CD4-positive, alpha-beta memory T cell (primary cell): ENCODE measurements at places on chromosomes 2 and 18.

DNA sequence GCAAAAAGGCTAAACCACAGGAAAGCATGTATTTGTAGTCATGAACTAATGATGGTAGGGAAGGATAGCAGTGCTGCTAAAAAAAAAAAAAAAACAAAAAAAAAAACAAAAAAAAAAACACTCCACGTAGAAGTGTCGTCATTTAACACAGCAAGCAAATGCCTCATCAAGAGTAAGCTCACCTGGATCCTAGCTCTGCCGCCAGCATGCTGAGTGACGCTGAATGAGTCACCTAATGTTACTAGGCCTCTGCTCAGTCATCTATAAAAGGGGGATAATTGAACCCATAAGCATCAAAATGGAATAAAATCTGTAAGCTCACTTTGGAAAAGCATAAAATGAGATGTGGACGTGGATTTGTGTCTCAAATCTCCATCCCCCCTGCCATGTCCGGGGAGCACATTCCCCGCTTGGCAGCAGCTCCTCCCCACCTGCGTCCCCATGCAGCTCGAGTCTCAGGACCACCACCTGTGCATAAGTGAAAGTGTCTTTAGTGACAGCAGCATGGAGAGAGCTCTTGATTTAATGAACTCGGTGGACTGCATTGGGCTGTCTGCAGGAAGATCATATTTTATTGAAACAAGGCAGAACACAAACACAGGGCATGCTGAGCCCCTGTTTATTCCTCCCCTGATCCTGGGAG lies 427.5 kb downstream of the LRATD1 start:
- peaks cover 3% of the 10 kb centered on the region for H3K27me3 ChIP-seq
- no peak overlapping the region for H3K4me3 ChIP-seq
- no peaks in the 10 kb centered on the region for H3K4me1 ChIP-seq
- DNase-seq = no peak
- H3K27ac ChIP-seq = no peak overlapping the region

DNA sequence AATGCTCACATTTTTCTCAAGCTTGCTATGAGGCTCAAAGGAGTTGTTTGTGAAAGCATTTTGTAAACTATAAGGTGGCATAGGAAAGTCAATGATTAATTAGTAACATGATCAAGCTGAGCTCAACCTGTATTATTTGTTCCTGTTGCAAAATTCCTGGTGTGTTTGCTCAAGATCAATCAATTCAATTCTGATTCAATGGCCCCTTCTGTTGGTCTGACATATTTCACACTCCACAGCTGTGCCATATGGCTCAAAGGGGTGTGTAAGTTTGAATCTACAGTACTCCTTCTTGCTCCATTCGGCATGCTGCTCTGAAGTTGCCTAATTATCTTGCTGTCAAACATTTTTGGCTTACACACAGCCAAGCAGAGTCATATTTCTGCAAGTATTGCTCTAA lies 341.6 kb upstream of the LRP1B start:
- DNase-seq = no peak
- H3K27ac ChIP-seq = no peak overlapping the region
- no peak overlapping the region for H3K4me3 ChIP-seq
- H3K27me3 ChIP-seq = no peaks in the 10 kb centered on the region
- no peaks in the 10 kb centered on the region for H3K4me1 ChIP-seq

DNA sequence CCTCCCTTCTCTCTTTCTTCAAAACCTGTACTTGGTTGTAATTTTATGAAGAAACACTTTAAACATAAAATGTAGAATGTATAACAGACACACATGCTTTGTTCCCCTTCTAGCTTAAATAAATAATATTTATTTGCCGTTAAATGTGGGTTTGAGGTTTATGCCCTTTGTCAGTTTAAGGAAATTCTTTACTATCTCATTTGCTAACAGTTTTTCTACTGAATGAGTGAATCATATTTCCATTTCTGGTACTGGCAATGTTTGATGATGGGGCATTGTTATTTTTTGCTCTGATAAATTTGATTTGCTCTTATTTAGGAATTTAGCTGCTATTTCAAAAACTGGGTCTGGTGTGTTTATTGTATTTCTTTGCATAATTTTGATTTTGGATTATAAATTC lies 555.6 kb downstream of the CCDC85A start:
- H3K4me3 ChIP-seq = no peak overlapping the region
- no peak for DNase-seq
- H3K27ac ChIP-seq = no peak overlapping the region
- H3K27me3 ChIP-seq = no peaks in the 10 kb centered on the region

- no peak for DNase-seq
- no peaks in the 10 kb centered on the region for H3K4me1 ChIP-seq
- no peak overlapping the region for H3K27ac ChIP-seq
- H3K27me3 ChIP-seq = no peaks in the 10 kb centered on the region
- no peaks in the 10 kb centered on the region for H3K36me3 ChIP-seq
Measured at GRCh38 chr18:56067969-56068671, 480.1 kb upstream of the TCF4 start.

GRCh38 chr2:1173528-1173927 lies 222.9 kb downstream of the SNTG2 start:
- H3K27me3 ChIP-seq = no peaks in the 10 kb centered on the region
- H3K4me1 ChIP-seq = no peaks in the 10 kb centered on the region
- no peaks in the 10 kb centered on the region for H3K36me3 ChIP-seq
- H3K4me3 ChIP-seq = no peak overlapping the region

GRCh38 chr2:233142355-233142897 lies 82.3 kb downstream of the INPP5D start:
- no peak overlapping the region for H3K4me3 ChIP-seq
- H3K27me3 ChIP-seq = no peaks in the 10 kb centered on the region
- peak; percentile 43 for DNase-seq
- peaks cover 25% of the 10 kb centered on the region for H3K4me1 ChIP-seq
- H3K27ac ChIP-seq = no peak overlapping the region

GRCh38 chr18:57956491-57956890 lies 87.5 kb upstream of the NEDD4L start:
- no peak overlapping the region for H3K27ac ChIP-seq
- H3K36me3 ChIP-seq = no peaks in the 10 kb centered on the region
- H3K4me3 ChIP-seq = no peak overlapping the region

- H3K27ac ChIP-seq = no peak overlapping the region
- no peaks in the 10 kb centered on the region for H3K36me3 ChIP-seq
- H3K4me1 ChIP-seq = peaks cover 5% of the 10 kb centered on the region
- no peak for DNase-seq
Measured at GRCh38 chr2:102444233-102444632, 21.3 kb downstream of the IL18RAP start.

GRCh38 chr2:232571026-232571474 lies 20.6 kb downstream of the EIF4E2 start:
- no peaks in the 10 kb centered on the region for H3K4me1 ChIP-seq
- peaks cover 69% of the 10 kb centered on the region for H3K36me3 ChIP-seq
- H3K4me3 ChIP-seq = no peak overlapping the region
- H3K27ac ChIP-seq = no peak overlapping the region
- H3K27me3 ChIP-seq = no peaks in the 10 kb centered on the region

- H3K27ac ChIP-seq = no peak overlapping the region
- H3K36me3 ChIP-seq = no peaks in the 10 kb centered on the region
- H3K4me1 ChIP-seq = peaks cover 47% of the 10 kb centered on the region
- no peak overlapping the region for H3K4me3 ChIP-seq
Measured at GRCh38 chr2:201430839-201431238, 20.4 kb downstream of the TRAK2 start.

DNA sequence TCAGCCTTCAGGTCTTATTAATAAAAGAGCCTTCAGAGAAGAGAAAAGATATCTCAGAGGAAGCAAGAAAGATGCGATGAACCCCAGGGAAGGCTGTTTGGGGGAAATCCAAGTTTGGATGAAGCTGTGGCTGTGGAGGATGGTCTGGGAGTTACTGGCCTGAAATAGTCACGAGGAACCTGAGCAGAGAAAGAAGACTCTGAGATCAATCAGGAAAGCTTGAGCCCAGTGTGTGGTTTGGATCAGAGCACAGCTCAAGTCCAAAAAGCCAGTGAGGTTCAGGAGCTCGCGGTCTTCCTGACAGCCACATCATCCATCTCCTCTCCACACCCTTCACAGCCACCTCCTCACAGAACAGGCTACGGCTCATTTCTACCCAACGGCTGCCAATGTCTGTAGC lies 87.4 kb upstream of the SERPINE2 start:
- no peak for DNase-seq
- H3K4me3 ChIP-seq = no peak overlapping the region
- H3K4me1 ChIP-seq = no peaks in the 10 kb centered on the region
- H3K27me3 ChIP-seq = no peaks in the 10 kb centered on the region

DNA sequence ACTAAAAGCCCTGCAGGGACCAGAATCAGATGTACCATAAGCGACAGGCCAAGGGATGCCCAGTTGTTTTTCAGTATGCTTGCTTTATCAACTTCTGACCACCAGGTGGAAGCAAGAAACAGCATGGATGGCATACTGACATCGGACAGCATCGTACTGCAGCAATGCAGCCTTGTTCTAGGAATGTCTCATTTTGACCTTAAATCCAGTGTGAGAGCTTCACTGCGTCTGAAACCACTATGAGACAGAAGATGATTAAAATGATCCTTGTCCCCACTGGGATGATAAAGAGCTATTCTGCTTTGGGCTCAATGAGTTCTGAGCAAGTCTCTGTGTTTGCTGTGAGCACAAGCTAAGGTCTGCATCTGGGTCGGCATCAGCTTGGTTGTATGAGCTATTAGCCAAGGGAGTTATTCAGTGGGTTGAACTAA lies 54.3 kb downstream of the CDK15 start:
- peaks cover 12% of the 10 kb centered on the region for H3K4me1 ChIP-seq
- H3K27ac ChIP-seq = no peak overlapping the region
- no peak overlapping the region for H3K4me3 ChIP-seq
- H3K27me3 ChIP-seq = no peaks in the 10 kb centered on the region

DNA sequence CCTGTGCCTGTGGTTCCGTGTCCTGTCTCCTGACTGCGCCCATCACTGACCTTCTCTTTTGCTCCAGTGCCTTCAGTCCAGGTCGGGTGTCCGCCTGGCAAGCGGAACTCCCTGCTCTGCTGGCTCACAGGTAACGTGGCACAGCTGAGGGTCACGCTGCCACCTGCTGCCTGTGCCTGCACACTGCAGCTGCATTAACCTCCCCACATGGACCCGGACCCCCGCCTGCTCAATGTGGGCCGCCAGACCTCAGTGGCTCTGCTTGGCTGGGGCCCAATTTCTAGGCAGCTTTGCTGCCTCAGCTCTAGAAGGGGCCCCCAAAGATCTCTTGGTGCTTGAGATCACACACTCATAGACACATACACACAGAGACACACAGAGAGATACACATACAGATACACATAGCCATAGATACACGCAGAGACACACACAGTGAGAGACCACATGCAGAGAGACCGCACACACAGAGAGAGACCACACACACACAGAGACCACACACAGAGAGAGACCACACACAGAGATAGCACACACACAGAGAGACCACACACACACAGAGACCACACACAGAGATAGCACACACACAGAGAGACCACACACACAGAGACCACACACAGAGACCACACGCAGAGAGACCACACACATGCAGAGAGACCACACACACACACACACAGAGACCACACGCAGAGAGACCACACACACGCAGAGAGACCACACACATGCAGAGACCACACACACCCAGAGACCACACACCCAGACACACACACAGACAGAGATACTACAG lies 14.9 kb upstream of the CNNM3 start:
- peak; percentile 65 for DNase-seq
- H3K27me3 ChIP-seq = no peaks in the 10 kb centered on the region
- peaks cover 28% of the 10 kb centered on the region for H3K4me1 ChIP-seq
- no peak overlapping the region for H3K27ac ChIP-seq
- H3K36me3 ChIP-seq = no peaks in the 10 kb centered on the region

DNA sequence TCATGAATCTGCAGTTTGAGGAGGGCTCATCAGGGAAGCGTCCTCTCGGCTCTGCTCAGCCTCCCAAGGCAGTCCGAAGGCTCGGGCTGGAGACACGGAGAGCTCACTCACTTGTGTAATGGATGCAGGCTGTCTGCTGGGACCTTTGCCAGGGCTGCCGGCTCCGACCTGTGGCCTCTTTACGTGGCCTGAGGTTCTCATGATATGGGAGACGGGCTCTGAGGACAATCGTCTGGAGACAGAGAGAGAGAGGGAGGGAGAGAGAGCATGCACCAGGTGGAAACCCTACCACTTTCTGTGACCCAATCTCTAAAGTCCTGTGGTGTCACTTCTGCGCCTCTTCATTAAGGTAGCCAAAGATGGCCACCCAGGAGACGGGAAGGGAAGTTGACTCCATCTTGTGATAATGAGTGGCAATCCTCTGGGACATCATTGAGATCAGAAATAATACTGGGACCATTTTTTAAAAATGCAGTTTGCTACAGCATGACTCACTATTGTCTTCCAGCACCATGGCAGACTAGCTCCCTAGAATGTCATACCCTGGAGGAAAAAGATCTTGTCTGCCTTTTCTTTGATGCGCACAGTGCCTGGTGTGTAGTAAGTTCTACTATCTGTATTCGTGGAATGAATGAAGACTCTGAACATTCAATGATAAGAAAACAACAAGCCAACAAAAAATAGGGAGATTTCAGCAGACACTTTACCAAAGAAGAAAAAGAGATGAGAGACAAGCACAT lies 60.2 kb downstream of the CD8B2 start:
- H3K27ac ChIP-seq = no peak overlapping the region
- peaks cover 5% of the 10 kb centered on the region for H3K4me1 ChIP-seq

DNA sequence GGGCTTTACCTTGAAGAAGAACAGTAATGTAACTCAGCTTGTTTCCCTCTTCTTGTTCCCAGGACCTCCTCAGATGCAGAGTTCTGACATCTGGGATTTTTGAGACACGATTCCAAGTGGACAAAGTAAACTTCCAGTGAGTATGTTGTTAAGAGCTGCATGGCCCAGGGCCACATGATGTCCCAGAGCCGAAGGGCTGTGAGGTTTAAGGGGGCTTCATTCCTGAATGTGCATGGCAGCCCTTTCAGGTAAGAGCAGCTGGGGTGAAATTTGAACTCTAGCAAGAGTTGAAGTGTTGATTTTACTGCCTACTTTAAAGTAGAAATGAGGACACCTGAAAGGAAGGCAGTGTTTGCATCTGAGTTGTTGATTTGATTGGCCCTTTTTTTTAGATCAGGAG lies 13.3 kb downstream of the CHMP1B start:
- H3K27me3 ChIP-seq = no peaks in the 10 kb centered on the region
- H3K4me3 ChIP-seq = no peak overlapping the region
- H3K4me1 ChIP-seq = no peaks in the 10 kb centered on the region
- H3K36me3 ChIP-seq = no peaks in the 10 kb centered on the region
- DNase-seq = no peak

GRCh38 chr2:178422097-178422496 lies 28.9 kb downstream of the PRKRA start:
- H3K27ac ChIP-seq = no peak overlapping the region
- no peaks in the 10 kb centered on the region for H3K27me3 ChIP-seq
- no peaks in the 10 kb centered on the region for H3K4me1 ChIP-seq

GRCh38 chr2:17194083-17194482 lies 324.2 kb downstream of the RAD51AP2 start:
- H3K27ac ChIP-seq = no peak overlapping the region
- H3K27me3 ChIP-seq = no peaks in the 10 kb centered on the region
- H3K4me1 ChIP-seq = no peaks in the 10 kb centered on the region
- H3K36me3 ChIP-seq = no peaks in the 10 kb centered on the region
- no peak for DNase-seq

- no peaks in the 10 kb centered on the region for H3K36me3 ChIP-seq
- no peaks in the 10 kb centered on the region for H3K4me1 ChIP-seq
- H3K4me3 ChIP-seq = no peak overlapping the region
- no peak for DNase-seq
Measured at GRCh38 chr2:205290299-205290698, 392.0 kb upstream of the NRP2 start.

- H3K27me3 ChIP-seq = peaks cover 3% of the 10 kb centered on the region
- no peak for DNase-seq
- H3K36me3 ChIP-seq = no peaks in the 10 kb centered on the region
- H3K4me1 ChIP-seq = no peaks in the 10 kb centered on the region
Measured at GRCh38 chr18:36378205-36378604, 80.7 kb downstream of the FHOD3 start.
